ENCODE measurements at places on chromosomes 5 and 9.

DNA sequence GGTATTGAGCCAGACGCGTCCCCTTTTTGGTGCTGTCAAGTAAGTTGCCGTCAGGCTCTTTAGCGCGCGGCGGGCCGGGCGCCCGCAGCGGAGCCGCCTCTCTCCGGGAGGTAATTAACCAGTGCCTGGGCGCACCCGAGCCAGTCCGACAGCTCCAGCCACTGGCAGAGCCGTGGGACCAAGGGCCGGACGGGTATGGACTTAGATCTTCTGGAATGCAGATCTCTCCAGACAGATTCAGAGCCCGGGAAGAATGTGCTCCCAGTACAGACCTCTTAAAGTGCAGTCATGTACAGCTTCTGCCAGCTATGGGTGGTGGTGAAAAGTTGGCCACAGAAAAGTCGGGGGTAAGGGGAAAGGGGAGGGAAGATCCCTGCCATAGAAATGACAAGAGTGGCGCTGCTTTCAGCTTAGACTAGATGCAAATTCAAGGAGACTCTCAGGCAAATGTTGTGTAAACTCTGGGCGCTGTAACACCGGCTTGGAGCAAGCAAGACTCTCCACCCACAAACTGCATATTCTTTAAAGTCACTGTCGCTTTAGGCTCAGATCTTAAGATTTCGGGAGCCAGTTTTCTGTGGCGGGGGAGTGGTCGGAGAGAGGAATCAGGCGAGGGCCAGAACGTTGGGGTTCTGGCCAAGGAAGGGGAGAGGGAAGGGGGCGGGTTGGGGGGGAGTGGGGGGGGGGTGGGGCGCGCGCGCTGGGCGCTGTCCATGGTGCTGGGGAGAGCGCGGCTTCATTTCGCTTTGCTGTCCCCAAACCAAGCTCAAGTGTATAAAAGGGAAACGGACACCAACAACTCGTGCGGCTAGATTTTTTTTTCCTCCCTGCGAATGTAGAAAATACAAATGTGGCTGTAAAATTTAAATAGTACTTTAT lies 29.2 kb downstream of the NR2F1 start:
- no peak for DNase-seq

- no peak for DNase-seq
Observed at GRCh38 chr9:130128251-130128650, 44.0 kb upstream of the NCS1 start.

GRCh38 chr9:14749741-14750211 lies 27.2 kb upstream of the CER1 start:
- no peak for DNase-seq

DNA sequence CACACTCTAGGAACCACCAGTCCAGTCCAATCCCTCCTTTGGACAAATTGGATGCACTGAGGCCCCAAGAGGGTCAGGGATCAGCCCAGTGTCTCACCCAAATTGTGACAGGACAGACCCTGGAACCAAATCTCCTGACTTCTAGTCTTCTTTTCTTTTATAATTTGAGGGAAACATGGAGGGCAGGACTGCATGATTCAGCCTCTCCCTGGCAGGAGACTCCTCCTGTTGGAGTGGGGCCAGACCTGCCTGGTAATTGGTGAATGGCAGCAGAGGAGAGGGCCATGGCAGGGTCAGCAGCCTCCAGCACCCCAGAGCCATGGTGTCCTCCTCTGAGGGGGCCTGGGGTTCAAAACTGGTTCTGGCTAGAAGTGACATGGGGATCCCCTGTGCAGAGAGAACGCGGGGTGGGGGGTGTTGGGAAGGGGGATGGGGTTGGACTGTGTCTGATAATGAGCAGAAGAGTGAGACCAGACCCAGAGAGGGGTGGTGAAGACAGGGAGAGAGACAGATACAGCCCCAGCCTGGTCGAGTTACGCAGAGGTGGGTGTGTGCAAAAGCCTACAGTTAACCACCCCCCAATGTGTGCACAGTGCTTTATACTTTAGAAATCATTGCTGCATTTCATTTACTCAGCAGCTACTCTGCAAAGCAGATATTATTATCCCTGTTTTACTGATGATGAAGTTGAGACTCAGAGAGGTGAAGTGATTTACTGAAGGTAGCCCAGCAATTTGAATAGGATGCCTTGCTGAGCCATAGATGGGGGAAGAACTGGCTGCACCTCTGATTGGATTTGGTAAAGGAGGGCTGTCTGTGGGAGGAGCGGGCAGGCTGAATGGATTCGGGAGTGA lies 3.8 kb upstream of the SYNPO start:
- no peak for DNase-seq

GRCh38 chr9:98099898-98100297 lies 19.1 kb downstream of the TRIM14 start:
- no peak for DNase-seq

GRCh38 chr9:92170848-92171247 lies 55.6 kb upstream of the SPTLC1 start:
- no peak for DNase-seq

- no peak for DNase-seq
Observed at GRCh38 chr5:171669571-171669970, 116.0 kb upstream of the SMIM23 start.

GRCh38 chr5:149860801-149861322 lies 83.7 kb downstream of the PDE6A start:
- no peak for DNase-seq

DNA sequence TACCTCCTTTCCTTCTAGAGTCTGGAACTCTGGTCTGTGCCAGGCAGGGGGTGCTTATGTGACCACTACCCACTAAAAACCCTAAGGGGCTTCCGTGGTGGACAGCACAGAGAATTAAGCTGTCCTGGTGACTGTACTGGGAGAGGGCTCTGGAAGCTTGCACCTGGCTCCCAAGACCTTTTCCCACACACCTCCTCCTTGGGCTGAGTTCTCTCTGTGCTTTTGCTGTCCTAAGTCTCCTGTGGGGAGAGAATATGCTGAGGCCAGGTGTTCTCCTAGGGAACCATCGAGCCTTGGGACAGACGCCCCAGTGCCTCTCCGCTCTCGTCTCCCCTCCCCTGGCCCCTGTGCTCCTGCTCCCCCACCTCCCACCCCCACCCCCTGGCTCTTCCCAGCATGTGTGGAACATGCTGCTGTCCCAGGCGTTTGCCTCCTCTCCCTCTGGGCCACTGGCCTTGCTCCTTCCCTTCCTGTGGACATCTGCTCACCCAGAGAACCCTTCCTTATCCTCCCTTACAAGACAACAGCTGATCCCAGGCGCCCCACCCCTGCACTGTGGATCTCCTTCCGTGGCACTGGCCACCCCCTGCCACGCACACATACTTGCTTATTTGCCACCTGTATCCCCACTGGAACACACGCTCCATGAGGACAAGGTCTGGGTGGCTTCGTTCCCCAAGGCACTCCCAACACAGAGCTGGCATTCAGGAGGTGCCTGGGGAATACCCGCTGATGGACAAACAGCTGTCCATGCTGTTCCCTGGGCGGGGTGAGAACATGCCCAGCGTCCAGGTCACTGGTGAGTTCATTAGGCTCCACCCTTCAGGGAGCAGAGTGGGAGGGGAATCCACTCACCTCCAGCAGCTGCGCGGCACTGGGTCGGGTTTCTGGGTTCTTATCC lies 83.0 kb downstream of the STK10 start:
- no peak for DNase-seq

DNA sequence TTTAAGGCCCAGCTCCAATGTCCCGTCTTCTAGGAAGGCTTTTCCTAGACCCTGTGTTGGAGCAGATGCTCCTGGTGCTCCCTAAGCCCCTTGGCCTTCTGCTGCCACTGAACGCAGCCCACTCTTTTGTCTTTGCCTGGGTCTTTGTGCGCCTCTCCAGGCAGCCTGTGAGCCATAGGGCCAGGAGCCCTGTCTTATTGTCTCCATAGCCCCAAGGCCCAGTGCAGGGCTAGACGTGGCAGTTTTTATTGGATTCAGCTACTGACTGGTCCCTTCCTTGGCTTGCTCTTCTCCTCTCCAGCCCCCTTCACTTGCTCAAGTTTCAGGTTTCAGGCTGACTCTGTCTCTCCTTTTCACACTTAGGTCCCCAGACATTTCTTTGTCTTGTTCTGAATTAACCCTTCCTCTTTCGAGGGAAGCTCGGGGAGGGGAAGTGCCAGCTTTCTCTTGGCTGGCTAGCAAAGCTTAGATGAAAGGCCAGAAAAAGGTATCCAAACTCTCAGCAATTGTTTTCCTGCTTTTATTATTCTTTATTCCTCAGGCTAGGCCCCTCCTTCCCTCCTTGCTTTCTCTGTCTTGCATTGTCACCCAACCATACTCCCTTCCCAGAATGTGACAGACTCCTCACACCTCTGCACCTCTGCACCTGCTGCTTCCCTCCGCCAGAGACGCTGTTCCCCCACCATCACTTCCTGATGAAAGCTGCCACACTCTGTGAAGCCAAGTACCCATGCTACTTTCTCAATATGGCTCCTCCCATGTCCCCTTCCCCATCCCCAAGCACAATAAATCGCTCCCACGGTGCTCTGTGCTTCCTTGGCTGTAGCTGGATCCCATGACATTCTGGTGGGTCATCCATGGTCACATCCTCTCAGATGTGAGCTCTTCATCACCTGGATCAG lies 101.6 kb upstream of the CPEB4 start:
- DNase-seq = no peak

DNA sequence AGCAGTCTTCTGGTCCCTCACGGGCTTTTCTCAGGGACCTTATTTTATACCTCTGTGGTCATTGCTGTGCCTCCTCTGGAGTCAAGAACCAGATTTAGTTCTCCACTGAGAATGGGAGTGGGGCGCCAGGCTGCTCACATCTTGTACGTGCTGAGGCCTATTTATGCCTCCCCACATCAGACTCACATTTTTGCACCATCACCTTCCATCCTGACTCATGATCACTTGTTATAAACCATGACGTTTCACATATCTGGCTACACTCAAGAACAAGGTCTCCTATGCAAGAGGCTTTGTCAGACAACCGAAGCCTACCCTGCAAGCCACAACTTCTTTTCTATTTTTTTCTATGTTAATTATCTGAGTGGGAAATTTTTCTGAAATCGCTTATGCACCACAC lies 10.7 kb downstream of the PRUNE2 start:
- no peak for DNase-seq

GRCh38 chr5:93621327-93621798 lies 38.3 kb downstream of the NR2F1 start:
- peak; percentile 97 for DNase-seq

- DNase-seq = no peak
Observed at GRCh38 chr9:97759581-97760288, 62.6 kb upstream of the XPA start.

GRCh38 chr5:160181965-160182622 lies 47.2 kb upstream of the FABP6 start:
- DNase-seq = no peak

- no peak for DNase-seq
Observed at GRCh38 chr5:129345213-129345924, 114.7 kb upstream of the ADAMTS19 start.

DNA sequence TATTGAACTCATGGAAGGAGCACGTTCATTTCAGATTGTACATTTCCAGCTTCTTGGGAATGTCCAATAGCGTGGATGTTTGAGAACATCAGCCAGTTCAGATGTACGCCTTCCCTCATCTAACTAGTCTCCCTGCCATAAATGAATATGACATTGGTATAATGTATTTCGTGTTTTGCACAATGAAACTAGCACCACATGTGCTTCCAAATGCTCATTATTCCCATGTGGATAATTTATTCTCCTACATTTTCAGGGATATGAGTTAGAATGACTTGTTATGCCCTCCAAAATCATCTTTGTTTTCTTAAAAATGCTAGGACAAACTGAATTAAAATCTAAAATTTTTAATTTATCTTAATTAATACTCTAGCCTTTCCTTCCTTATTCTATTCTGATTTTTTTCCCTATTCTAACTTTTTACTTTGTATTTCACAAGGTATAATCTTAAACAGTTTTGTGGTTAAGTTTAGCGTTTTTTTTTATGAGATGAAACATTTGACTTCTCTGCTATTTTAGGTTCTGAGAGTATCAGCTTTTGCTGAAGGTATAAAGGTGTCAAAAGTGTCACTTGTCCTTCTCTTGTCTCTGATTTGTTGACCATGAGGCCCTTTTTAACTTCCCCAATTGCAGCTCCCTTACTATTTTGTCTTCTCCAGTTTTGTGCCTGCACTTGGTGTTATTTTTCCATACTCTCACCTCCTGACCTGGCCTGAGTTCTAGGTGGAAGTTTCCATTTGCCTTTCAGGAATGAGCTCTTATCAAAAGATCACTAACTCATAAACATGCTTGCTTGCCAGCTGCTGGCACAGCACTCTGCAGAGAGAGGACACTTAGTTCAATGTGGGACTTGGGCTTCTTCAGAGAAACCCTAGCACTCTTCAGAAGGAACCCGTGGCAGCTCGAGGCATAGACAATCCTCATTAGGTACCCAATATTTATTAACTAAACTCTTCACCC lies 106.8 kb downstream of the FRMD3 start:
- no peak for DNase-seq

GRCh38 chr5:53249529-53250200 lies 140.1 kb upstream of the MOCS2 start:
- no peak for DNase-seq

DNA sequence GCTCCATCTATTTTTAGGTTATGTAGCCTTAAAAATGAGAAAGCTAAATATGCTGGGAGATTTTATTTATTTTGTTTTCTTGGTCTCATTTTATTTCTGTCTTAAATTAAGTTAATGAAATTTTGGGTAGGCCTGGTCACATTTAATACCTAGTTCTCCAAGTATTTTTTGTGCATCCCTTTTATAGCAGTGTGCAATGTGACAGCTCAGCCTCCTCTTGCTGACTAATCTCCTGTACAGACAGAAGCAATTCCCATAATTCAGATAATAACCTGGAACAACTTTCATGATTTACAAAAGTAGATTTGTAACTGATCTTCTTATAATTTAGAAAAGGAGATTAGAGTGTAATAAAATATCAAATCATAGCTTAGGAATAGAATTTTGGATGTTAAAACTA lies 403.9 kb downstream of the ADGRV1 start:
- no peak for DNase-seq

DNA sequence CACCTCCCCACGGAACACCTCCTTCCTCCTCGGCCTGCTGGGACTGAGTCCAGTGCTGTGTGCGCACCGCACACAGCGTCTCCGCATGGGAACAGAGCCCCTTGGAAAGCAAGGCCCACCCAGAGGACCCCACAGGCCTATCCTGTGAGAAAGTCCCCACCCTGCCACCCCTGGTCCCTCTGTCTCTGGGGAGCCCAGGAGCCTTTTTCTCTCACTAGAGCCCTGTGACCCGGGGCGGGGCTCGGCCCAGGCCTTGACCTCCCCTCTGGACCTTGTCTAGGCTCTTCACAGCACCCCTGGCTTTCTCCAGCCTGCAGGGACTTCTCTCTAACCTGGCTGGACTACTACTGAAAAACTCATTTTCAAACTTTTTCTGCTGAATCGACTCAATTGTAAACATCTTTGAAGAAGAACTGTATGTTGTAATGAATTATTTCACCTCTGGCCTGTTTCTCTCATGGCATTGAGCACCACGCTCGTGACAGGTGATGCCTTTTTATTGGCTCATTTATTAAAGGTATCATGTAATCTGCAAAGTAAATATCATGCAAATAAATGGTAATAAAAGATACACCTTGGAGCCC lies 89.2 kb downstream of the IRX1 start:
- no peak for DNase-seq

Measured in WERI-Rb-1 (cell line).